ENCODE measurements at places on chromosomes 2 and 18.

DNA sequence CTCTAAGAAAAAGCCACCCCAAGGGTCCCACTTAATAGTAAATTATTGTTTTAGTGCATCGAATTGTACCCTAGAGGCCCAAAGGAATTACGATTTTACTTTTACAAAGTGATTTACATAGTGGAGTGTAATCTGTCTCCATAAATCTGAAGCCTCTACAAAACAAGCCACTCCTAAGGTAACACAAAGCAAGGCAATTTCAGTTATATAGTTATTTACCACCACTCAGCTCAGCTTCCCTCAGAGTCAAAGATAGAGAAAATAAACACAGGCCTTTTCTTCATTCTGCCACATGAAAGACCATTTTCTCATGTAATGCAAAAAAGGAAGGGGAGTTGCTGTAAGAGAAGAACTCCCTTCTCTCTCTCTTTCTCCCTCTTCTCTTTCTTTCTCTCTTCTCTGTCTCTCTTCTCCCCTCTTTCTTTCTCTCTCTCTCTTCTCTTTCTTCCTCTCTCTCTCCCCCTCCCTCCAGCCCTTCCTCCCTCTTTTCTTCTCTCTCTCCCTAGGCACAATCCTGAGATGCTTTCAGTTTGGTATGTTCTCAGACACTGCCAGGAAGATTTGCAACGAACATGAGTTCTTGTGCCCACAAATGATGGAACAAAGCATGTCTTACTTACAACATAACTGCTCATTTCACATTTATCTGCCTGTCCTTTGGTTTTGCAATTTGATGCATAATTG lies 264.5 kb downstream of the BCL2 start:
- no peak for DNase-seq

- no peak for DNase-seq
Observed at GRCh38 chr2:67243919-67244318, 153.2 kb upstream of the ETAA1 start.

GRCh38 chr18:76458522-76459311 lies 36.3 kb downstream of the ZNF516 start:
- DNase-seq: no peak

DNA sequence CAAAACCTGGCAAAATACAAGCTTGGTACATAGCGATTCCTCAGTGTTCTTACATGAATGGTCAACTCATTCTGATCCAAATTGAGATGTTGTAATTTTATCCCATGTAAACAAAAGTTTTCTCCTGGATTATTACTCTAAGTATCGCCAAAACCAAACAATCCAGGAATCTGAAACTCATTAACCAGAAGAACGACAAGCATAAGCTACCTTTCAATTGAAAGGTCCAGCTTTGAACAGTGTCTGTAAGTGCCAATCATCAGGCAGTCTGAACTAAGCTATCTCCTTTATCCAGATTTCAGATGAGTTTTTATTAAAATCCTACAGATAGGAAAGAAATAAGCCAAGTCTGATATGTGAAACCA lies 2.4 kb downstream of the MEX3C start:
- no peak for DNase-seq
